ENCODE measurements at places on chromosomes 4 and X.

DNA sequence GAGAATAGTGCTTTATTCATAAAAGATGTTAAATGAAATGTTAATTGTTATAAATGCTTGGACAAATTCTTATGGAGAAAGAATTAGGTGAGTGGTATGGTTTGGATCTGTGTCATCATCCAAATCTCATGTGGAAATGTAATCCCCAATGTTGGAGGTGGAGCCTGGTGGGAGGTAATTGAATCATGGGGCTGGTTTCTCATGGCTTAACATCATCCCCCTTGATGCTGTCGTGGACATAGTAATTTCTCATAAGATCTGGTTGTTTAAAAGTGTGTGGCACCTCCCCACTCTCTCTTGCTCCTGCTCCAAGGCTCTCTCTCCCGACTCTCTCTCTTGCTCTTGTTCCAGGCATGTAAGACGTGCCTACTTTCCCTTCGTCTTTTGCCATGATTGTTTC, 22.5 kb downstream of the GYPE start:
- no peak for DNase-seq

DNA sequence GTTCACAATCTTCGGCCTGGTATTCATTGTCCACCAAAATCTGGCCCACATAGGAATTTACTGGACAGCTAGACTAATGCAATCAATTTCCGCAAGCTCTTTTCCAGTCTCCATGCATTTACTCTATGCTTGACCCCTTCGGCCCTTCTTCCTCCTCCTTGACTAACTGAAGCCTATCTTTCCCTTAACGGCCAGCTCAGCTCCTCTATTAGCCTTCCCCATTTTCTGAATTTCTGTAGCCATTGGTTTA, 1.2 kb upstream of the PHKA2 start:
- DNase-seq: no peak

DNA sequence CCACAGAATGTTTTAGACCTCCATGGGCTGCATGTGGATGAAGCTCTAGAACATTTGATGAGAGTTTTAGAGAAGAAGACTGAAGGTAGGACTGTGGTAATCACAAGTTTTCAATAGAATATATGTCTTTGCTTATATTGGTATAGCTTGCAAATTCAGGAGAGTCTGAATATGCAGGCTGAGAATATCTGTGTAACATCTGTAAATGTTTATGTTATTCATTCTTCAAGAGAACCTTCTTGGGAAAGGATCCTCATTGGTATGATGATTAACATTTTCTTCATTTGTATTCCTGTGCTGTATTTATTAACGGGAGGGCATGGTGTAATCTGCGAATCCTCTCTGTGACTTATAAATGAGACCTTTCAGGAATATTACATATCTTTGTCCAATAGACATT, 52.1 kb upstream of the RHOH start:
- no peak for DNase-seq

DNA sequence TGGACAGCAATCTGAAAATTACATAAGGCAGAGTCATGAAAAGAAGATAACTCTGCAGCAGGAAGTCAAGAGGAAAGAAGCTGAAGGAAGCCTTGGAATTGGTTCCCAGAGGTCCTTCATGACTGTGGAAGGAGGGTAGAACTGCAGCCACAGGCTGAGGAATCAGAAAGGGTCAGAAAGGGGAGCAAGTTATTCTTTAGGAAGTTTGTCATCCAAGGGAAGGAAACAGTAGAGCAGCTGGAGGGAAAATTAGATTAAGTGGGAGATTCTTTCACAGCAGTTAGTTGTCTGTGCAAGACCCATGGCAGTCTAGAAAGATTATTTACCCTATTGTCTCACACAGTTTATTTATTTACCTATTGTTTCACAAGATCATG, 9.3 kb upstream of the ADH1C start:
- DNase-seq: no peak

DNA sequence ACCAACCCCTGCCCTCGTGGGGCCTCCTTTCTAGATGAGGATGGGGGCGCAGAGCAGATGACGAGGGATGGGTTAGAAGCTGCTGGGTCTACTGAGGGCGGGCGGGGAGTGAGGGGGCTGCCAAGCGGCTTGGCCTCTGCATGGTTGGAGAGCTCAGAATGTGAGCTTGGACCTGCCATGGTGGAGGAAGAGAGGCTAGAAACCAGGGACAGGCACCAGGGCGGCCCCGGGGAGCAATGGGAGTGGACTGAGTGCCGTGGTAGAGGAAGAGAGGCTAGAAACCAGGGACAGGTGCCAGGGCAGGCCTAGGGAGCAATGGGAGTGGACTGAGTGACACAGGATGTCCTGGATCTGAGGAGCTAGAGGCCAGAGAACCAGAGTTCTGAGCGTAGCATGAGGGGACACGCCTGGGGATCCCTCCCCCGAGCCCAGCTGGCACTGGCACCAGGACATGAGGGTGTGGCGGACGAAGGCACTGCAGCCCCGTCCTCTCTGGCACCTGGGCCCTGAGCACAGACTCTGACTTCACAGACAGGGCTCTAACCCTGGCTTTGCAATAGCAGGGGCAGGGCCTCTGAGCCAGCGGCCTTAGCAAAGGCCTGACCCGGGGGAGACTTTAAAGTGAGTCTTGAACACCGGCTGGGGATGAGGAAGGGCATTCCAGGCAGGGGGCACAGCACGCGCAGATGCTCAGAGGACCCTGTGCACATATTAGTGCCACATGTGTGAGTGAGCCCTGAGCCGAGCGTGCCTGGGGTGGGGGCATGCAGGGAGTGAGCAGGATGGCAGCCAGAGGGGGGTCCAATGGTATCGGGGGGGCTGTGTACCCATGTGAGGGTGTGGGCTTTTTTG, 214.0 kb upstream of the PSAPL1 start:
- DNase-seq: no peak

DNA sequence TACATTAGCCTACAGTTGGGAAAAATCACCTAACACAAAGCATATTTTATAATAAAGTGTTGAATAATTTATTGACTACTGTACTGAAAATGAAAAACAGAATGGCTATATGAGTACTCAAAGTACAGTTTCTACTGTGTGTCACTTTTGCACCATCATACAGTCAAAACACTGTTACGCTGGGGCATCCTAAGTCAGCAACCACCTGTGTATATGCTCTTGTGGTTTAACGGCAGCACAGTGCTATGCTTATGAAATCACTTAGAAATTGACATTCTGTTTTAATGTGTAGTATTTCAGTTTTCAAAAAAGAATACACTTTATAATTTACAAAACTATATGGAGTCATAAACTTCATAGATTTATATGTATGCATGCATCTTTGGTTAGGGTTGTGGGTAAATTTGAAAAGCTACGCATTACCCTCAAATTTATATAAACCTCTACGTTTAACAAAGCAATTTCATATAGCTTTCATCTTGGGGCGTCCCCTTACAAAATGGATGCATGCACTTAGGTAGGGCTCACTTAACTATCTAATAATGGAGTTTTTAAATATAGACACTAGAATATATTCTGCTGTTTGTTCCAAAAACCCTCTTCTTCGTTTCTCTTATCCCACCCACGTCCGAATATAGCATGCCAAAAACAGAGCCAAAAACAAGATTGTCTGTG, 690 bp upstream of the NEIL3 start:
- DNase-seq: no peak

GRCh38 chr4:1133033-1133432, 19.7 kb upstream of the RNF212 start:
- no peak for DNase-seq

Data from type B pancreatic cell (in vitro differentiated cells).